ENCODE measurements at places on chromosomes 16 and 17.

DNA sequence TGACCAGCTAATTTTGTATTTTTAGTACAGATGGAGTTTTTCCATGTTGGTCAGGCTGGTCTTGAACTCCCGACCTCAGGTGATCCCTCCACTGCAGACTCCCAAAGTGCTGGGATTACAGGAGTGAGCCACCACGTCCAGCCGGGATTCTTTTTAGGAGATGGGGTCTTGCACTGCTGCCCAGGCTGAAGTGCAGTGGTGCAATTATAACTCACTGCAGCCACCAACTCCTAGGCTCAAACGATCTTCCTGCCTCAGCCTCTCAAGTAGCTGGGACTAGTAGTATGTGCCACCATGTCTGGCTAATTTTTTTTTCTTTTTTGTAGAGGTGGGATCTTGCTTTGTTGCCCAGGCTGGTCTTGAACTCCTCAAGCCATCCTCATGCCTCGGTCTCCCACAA, 56.4 kb upstream of the MGAT5B start:
- no peak for DNase-seq

DNA sequence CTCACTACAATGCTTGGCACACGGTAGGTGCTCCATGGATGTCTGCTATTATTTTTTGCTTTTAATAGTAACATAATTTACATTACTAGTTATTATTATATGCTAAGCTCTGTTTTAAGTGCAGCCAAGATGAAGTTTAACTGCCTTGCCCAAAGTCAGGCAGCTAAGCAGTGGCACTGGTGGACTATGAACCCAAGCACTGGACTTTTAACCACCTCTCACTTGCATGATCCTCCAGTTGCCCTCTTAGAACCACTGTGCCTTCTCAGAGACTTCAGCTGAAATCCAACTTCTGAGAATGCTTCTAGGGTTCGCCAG, 1.5 kb upstream of the ZNF207 start:
- DNase-seq: no peak

GRCh38 chr17:75684924-75685323, 17.8 kb downstream of the SAP30BP start:
- no peak for DNase-seq

DNA sequence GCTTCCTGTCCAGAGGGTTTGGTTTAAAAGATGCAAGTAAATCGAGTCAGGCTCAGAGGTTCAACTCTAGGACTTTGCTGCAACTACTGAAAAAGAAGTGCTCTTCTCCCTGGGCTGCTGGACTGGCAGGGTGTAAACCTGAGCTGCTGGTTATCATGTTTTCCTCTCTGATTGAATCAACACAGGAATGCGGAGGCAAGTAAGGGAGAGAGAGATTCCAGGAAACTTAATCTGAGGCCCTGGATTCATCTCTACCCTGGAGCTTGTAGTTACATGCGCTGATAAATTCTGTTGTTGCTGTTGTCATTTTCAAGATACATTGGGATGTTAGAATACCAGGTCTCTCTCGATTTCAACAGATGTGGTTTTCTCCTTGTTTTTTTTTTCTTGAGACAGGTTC, 8.2 kb upstream of the HS3ST3A1 start:
- no peak for DNase-seq

- DNase-seq: no peak
Observed at GRCh38 chr16:79698341-79698753, 97.8 kb upstream of the MAF start.

GRCh38 chr17:64331931-64332493, 58.6 kb downstream of the PECAM1 start:
- no peak for DNase-seq

DNA sequence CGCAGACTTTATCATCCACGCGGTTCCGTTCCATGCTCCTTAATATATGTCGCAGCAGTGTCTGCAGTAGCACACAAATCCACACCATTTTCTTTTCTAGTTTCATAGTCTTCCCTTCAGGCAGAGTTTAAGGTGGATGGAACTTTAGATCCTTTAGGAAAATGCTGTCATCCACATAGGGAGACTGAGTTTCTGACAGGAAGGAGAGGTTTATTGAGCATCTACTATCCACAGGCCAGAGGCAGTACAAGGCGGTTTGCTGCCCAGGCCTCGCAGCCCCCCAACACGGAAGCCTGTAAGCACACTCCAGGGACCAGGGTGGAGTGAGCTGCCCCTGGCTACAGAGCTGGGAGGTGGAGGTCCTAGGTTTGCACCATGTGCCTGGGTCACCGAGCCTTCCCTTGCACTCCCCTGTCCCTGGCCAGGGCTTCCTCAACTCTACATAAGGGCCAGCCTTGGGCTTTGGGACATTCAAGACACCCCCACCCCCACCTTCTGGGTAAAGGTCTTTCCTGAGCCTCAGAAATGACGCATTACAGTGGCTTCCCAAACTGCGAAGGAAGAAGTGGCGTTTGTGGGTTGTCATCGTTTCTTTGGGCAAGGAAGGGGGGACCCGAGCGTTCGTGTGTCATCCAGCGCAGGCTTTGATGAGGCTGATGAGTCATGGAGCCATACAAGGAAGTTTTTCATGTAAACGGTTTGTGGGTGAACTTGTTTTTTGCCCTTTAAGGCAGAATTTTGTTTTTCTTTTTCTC, 146.5 kb upstream of the PLCG2 start:
- peak; percentile 74 for DNase-seq

DNA sequence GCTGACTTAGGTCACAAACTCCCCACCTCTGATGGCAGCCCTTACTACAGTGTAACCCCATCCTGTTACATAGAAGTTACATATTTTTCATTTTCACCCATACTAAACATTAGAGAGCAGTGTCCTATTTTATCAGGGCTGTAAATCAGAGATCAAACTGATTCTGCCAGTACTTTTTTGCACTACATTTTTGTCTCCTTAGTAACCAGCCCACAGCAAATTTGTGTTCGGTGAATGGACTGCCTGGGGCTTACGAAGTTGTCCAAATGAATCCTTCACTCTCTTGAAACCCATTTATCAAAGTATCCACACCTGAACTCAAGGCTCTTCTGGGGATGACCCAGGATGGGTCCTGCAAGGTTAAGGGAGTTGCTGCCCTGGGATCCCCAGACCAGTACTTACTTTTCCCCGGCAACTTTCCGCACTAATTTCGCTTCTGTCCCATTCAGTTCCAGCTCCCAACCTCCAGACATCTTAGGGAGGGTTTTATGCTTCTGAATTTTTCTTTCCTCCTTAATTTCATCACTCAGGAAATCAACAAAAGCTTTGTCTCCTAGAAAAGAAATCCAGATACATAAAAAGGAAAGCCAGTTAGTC, 1.1 kb downstream of the C1QBP start:
- DNase-seq: no peak

- DNase-seq: no peak
Observed at GRCh38 chr16:8863594-8864424, 5.0 kb downstream of the CARHSP1 start.

- DNase-seq: no peak
Observed at GRCh38 chr16:56921571-56921970, 10.4 kb upstream of the HERPUD1 start.

- peak; percentile 86 for DNase-seq
Observed at GRCh38 chr17:76271669-76272540, 6.8 kb downstream of the UBALD2 start.

DNA sequence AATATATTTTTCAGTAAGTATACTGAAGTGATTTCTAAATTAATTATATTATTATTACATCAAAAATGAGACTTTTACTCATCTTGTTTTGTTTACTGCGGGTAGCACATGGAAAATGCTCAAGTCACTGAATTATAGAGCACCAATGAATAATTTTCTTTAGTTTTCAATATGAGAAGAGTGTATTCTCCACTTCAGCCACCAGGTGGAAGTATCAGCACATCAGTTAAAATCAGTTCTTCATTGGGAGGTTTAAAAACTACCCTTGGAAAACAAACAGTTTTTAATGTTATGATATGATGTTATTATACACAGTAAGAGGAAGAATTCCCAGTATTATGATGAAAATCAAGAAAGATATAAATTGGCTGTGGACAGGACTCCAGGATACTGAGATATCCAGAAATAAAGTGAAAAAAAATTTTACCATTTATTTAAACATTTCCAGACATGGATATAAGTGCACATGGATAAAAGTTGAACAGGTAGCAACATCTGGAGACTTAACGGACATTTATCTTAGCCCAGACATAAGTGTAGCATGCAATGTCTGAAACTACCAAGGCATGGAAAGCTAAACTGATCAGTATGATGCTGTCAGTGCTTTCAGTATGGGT, 467.3 kb downstream of the KCNJ2 start:
- DNase-seq: no peak

DNA sequence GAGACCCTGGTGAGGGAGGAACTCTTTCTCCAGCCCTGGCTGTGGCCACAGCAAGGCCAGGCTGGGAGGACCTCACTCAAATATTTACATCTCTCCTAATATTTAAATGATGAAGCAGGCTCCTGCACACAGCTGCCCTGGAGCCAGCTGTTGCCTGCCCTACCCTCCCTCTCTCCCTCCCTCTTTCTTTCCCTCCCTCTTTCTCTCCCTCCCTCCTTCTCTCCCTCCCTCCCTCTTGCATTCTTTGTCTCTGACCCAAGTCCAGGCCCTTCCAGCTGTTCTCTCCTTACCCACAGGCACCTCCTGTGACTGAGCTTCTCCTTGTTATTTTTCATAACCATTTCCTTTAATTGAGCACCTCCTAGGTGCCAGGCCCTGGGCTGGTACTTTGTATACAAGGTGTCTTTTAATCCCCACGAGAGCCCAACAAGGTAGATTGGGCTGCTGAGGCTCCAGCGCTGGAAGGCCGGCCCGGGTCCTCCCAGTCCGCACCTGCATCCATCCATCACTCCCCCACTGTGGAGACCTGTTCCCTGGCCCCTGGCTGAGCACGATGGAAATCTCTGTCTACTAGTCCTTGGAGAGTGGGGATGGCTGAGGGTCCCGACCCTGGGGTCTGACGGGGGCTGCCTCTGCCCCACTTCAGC, 242.3 kb downstream of the SEC14L1 start:
- no peak for DNase-seq

GRCh38 chr17:80294210-80294609, 33.6 kb downstream of the RNF213 start:
- DNase-seq: no peak

DNA sequence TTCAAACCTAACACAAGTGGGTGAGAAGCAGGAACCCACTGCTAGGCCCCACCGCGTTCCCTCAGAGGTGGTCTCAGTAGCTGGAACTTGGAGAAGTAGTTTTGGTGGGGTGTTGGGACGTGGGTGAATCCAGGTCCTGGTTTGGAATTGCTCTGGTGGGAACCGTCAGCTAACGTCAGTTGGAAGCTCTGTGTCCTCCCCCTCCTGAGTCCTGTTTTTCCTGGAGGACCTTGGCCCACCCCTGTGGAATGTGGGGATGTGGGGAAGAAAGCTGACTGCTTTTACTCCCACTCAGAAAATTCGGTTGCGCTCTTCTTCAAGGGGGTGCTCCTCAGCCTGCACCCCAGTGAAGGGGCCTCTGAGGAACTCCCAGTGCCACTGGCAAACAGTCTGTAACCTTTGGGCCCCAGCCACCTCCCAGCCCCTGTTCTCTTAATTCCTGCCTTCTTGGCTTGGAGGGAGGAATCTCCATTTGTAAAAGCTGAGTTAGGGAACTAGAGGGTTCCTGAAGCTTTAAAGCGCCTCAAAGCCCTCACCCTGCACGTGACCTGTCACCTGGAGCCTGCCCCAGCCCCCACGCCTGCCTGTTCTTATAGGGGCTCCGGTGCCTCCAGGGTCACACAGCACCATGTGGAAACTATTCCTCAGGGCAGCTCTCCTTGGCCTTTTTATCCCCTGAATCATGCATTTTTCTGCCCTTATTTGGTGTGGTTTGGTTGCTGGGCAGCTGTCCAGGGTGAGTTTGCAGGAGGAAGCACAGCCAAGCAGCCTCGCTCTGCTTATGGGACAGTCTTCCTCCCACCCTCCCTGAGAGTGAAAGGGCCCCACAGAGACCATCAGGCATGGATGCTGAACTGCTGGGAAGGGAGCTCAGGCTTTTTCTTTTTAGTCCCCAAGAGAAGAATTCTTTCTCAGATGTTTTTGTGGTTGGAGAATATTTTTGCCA, 16.2 kb upstream of the NAGLU start:
- DNase-seq: no peak

GRCh38 chr16:55575496-55575895, 9.0 kb downstream of the CAPNS2 start:
- no peak for DNase-seq

DNA sequence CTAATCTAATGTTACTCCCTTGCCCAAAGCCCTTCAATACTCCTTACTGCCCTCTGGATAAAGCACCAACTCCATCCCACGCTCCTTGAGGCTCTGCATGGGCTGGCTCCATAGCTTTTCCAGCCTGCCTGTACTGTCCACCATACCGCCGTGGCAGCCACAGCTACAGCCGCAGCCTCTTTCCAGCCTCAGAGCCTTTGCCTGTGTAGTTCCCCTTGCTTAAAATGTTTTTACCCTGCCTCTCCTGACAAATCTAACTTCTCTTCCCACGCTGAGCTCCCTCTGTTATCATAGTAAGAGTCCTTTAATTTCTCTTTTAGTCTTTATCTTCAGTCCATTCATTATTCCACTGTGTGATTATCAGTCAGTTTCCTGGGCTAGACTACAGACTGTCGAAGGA, 22.0 kb downstream of the TEX14 start:
- no peak for DNase-seq

- peak; percentile 78 for DNase-seq
Observed at GRCh38 chr16:28277537-28278388, 14.6 kb upstream of the SBK1 start.

DNA sequence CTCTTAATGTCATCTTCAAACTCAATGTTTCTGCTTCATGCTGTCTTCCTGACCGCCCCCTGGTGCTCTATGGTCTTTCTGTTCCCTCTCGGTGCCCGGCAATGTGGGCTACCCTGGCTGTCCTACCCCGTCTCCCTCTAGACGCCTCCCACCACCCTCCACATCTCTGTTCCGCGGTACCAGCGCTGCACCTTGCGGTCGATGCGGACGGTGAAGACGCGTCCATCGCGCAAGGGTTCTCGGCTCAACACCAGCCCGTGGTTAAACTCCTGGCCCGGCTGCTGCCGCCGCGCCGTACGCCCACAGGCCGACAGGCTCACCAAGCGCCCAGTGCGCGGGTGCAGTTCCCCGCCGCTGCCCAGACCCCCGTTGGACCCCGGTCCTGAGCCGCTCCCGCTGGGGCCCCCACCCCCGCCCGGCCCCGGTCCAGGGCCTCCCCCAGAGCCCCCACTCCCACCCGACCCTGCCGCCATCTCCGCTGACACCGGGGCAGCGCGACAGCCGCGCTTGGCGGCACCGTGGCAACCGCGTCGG, at the start of gene NEURL4:
NEURL4 (minus strand) TSS at position 496 of the 534 bp plus-strand sequence; CDS start at position 473, 23 bp downstream.
- DNase-seq: no peak

Measured in stimulated activated CD4-positive, alpha-beta T cell treated with anti-CD3 and anti-CD28 coated beads, Interleukin-15, amount 100 ng/mL, for 48 hours (primary cell).